Stimulated activated CD4-positive, alpha-beta T cell treated with anti-CD3 and anti-CD28 coated beads, TNF-alpha, amount 100 ng/mL, for 1 hour (primary cell): ENCODE measurements at places on chromosomes 7 and 10.

- DNase-seq = no peak
These were observed 53.2 kb downstream of the NPY start for GRCh38 chr7:24337180-24337579.

- DNase-seq = no peak
These were observed 639.4 kb downstream of the CALN1 start for GRCh38 chr7:71772779-71773178.

DNA sequence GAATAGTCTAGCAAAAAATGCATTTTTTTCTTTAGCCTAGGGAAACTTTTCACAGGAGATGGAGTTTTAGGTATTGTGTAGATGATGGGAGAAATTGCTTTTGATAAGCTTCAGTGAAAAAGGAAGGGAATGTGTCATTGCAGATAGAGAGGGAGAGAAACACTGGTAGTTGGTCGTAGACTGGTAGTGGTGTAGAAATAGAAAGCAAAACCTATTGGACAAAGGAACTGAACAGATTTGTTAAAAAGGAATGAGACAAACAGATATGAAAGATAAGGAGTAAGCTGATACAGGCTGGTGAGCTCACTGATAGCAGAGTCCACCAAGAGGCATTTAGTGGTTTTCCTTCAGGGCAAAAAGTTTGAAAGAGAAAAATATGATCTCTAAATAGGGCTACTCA, 94.3 kb downstream of the ZEB1 start:
- DNase-seq = no peak

DNA sequence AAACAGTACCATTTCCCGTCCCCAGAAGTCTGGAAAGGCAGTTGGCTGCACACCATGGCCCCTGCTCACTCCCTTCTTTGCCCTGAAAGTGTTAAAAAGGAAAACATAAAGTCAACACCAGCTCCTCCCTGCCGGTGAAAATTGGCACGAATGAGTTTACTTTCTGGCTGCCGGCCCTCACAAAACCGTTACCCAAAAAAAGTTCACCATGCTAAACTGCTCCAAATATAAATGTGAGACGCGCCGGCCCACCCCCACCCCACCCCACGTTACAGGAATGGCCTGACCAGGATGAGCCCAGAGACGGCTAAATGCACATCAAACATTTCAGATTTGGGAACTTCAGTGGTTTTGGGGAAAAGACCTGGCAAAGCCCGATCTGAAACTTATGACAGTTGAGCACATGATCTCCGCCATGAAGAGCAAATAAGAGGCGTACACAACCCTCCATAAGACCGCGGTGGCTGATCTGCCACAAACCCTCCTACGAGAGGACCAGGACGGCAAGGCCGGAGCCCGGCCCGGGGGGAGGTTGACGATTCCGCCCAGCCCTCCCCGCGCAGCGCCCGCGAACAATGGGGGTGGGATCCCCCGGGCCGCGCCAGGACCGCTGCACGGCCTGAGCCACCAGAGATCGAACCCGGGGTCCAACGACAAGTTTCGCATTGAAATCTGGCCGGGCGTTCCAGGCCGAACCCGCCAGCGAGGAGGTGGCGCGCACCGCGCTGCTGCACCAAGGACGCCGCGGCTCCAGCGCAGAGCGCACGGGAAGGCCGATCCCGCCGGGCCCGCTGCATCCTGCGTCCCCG, 952 bp downstream of the DIP2C start:
- DNase-seq = no peak
